ENCODE measurements at places on chromosomes 12 and 14.

- no peak for DNase-seq
These were observed 14.6 kb downstream of the TESC start for GRCh38 chr12:117084405-117085317.

DNA sequence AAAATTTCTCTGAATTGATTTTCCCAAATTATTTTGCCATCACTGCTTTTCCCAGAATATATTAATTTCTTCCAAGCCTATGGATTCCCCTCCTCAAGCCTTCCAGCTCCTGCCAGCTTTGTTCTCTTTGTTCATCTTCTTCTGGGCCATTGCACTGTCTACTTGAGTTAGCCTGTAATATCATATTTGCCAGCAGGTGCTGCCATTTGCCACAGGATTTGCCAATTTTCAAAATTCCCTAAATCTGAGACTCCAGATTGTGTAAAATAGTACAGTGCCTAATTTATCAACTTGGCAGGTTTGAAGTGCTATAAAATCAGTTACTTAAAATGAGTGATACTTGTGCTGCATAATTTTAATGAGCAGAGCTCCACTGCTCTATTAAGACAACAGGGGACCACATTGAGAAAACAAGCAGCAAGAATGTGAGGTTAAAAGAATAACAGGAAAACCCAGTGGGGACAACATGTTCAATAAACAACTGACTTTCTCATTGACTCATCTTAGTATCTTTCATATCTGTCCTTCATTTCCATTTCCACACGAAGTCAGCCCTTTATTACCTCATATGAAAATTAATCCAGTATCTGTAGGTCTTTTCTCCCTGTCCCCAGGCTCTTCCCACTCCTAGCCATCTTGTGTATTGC, 84.6 kb upstream of the CCDC196 start:
- no peak for DNase-seq

DNA sequence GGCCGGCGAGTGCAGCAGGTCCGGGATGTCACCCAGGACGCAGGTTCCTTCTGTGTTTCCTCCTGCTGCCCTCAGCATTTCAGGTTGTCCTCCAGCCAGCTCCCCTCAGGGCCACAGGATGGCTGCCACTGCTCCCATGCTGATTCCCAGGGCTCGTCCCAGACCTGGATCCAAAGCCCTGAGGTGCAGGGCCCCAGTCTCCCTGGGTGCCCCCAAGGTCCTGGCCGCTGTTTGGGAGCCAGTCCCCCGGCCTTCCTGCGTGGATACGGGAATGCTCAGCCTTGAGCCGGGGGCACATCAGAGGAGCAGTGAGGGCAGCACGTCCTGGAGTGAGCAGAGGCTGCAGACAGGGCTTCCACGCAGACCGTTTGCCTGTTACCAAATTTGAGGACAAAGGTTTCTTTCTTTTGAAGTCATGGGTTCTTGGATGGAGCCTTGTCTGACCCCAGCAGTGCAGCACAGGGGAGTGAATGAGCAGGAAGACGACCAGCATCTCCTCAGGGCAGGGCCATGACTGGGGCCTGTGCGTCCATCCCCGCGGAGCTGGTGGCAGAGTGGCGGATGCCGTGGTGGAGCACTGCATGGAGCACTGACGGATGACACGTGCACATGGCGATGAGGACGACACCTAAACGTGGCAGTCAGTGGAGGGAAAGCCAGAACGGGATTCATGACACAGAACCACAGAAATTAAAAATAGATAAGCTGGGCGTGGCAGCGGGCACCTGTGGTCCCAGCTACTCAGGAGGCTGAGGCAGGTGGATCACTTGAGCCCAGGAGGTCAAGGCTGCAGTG, 12.5 kb upstream of the CACNA2D4 start:
- DNase-seq = no peak

- no peak for DNase-seq
These were observed 2.0 kb upstream of the SOAT2 start for GRCh38 chr12:53101266-53101665.

DNA sequence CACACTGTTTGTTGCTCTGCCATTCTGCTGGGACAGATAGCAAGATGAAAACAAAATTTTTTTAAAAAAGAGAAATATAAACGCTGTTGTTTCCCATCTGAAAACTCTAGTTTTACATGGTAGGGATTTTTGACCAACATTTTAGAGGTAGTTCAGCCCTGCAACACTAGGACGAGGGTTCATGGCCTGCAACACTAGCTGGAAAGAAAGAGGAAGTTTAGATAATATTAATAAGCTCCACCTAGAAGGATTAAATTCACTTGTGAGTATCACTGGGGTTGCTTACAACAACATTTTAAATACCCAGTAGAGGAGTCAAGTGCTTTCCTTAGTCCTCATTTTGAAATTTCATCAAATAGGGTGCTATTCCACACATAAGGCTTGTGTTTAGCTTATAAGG, 68.2 kb downstream of the SRGAP1 start:
- no peak for DNase-seq

DNA sequence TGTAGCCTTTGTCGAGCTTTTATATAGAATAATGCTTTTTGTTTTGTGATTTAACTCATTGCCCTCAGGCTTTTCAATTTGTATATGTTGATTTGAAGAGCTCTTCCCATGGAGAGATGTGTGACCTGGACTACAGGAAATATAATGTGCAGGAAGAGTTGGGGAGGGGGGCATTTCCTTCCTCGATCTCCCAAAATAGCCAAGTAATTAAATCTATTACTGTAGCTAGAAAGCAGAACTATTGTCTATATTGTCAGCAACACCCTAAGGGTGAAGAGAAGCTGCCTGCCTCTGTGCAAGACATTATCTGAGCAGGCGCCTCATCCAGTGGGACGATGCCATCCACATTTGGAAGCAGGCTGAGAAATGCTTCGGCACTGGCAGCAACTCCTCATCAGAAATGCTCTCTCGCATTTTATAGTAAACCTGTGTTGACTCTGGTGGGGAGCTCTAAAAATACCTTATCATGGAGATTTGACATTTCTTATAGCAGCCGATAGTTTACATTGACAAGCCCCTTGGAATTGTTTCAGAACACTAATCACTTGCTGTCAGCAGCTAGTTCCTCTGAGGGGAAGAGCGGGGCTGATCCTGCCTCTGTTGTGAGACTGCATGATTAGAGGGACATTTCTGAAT, 392.5 kb upstream of the RGS6 start:
- no peak for DNase-seq

DNA sequence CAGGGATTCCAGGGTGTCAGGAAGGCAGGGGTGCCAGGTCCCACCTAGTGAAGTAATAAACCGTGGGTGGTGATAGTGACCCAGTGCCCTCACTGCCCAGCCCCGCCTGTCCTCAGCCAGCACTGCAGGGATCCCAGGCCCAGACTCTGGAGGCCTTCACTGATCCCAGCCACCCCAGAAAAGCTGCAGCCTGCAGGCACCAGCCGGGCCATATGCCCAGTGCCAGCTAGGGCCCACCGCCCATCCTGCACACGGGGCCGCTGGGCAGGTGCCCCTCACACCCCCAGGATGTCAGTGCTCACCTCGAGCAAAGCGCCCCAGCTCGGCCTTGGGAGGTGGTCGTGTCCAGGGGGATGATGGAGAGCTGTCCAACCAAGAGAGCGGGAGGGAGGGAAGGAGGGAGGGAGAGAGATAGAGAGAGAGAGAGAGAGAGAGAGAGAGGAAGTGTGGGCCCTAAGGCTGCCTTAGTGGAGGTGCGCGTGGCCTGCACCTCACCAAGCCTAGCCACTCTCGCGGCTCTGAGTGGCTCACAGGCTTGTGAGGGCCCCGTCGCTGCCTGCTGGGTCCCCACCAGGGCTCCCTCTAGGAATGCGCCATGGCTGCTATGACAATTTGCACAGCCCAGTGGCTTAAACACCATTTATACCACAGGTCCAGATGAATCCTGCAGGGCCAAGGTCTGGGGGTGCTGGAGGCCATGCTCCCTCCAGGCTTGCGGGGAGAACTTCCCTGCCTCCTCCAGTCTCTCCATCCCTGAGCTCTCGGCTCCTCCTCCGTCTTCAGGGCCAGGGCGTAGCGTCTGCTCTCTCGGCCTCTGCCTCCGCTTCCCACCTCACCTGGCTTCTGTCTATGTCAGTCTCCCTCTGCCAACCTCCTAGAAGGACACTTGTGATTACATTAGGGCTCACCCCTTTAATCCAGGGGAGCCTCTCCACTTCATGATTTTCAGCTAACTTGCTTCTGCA, 401.0 kb downstream of the TMEM121 start:
- no peak for DNase-seq

GRCh38 chr12:131634037-131634436, 76.9 kb upstream of the SFSWAP start:
- DNase-seq = no peak

DNA sequence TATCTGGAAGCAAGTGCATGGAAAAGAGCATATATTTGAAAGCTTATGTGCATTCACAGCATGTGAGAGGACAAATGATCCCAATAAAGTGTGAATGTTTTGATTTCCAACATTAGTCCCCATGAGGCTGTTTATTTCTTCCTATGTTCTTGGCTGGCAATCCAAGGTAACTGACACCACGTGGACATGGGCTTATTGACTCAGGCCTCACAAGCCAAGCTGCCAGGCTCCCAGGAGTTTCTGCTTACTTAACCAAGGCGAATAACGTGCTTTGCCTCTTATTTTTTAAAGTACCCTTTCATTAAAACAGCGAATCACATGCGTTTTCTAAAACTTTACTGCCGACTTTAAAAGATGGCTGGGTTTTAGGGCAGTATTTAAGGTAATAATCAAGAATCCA, 441.7 kb downstream of the FUT8 start:
- no peak for DNase-seq

All from fibroblast of skin of back (primary cell).